ENCODE measurements at places on chromosomes 2 and 18. TPM values are rescaled to one million over a fixed set of nuclear protein-coding genes. Genes with fewer than 3 reads are reported as not detected.

Gene HJURP
- 23.1 TPM for total RNA-seq

Gene DSG4
- total RNA-seq, result not detected

Gene GALNT14
- total RNA-seq, result 2.6 TPM

Gene TMEM214
- 20.5 TPM for total RNA-seq

Gene NXPH2
- 0.32 TPM for total RNA-seq

Gene DSEL
- 6.2 TPM for total RNA-seq

Gene ALK
- total RNA-seq, result not detected

Gene CLEC4F
- not detected for total RNA-seq

Gene CHST10
- 14.3 TPM for total RNA-seq

Gene SH3YL1
- total RNA-seq, result 18.5 TPM

Gene HOXD1
- total RNA-seq, result 4.3 TPM

Gene CHPF
- 0.97 TPM for total RNA-seq

Gene EVA1A
- total RNA-seq, result 138 TPM

Gene SPDYA
- total RNA-seq, result 0.32 TPM

Gene CD8A
- total RNA-seq, result not detected

Gene COL4A3
- not detected for total RNA-seq

Gene KRTCAP3
- total RNA-seq, result not detected

Gene TNFAIP6
- total RNA-seq, result 0.91 TPM

Gene FAM237A
- total RNA-seq, result not detected

Gene SLC9A4
- total RNA-seq, result not detected

Gene EIF2AK3
- total RNA-seq, result 17.9 TPM

Gene COLEC12
- total RNA-seq, result 27.1 TPM

Gene IL36B
- not detected for total RNA-seq

Gene EPHA4
- total RNA-seq, result 25.3 TPM

Gene ACAA2
- total RNA-seq, result 68.9 TPM

Gene LOXHD1
- not detected for total RNA-seq

Gene TRABD2A
- 1.1 TPM for total RNA-seq

Gene C2orf15
- not detected for total RNA-seq

Gene KIDINS220
- total RNA-seq, result 44.8 TPM

Gene CXCR2
- total RNA-seq, result not detected

Gene AP1S3
- 1.3 TPM for total RNA-seq

Gene ABCA12
- total RNA-seq, result not detected

Gene SLC4A5
- total RNA-seq, result 0.30 TPM

Gene KRCC1
- 22.8 TPM for total RNA-seq

Gene PARD6G
- 0.97 TPM for total RNA-seq

Gene NT5DC4
- total RNA-seq, result not detected

Gene ATF2
- total RNA-seq, result 41.9 TPM

Gene MYO5B
- 1.1 TPM for total RNA-seq

Gene ELOA2
- not detected for total RNA-seq

Gene ITPRIPL1
- 1.6 TPM for total RNA-seq

Data from epithelial cell of umbilical artery (primary cell).